8988T (cell line): ENCODE measurements at places on chromosomes 2 and 18.

GRCh38 chr18:31680831-31681568 is 3.4 kb downstream of the B4GALT6 start:
- no peak for DNase-seq

GRCh38 chr18:12934454-12935071 is 13.2 kb upstream of the SEH1L start:
- peak; percentile 73 for DNase-seq

DNA sequence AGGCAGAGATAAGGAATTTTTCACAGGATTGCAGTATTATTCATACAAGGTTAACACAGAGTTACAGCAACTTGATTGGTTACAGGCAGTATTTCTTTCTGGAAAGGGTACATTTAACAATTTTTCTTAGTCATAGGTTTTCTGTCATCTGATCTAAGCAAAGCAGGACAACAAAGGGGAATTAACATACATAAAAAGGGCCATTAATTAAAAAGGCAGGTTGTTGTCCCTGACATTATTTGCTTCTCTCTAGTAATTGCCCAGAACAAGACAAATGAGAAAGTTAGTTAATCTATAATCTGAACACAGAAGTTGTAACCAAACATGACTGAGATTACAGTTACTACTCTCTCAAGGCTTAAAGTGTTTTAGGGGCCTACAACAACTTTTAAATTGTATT is 291.4 kb upstream of the LRRTM4 start:
- no peak for DNase-seq

GRCh38 chr18:27400001-27400400 is 214.9 kb upstream of the CHST9 start:
- DNase-seq = no peak

DNA sequence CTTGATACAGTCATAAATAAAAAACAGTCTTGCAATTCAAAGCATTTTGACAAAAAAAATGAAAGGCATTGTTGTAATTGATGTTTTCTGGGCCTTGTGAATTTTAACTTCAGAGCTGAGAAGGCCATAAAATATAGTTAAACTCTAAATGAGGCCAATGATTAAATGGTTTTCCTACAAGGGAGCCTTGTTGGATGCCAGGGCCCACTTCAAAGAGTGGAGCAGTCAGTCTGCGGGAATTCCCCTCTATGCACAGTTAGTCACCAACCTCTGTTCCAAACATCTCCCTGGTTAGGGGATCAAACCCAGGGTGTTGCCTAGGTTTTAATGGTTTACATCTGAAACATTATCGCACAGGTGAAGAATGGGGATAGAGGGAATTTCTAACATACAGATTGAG is 143.4 kb downstream of the NCKAP5 start:
- DNase-seq = no peak

DNA sequence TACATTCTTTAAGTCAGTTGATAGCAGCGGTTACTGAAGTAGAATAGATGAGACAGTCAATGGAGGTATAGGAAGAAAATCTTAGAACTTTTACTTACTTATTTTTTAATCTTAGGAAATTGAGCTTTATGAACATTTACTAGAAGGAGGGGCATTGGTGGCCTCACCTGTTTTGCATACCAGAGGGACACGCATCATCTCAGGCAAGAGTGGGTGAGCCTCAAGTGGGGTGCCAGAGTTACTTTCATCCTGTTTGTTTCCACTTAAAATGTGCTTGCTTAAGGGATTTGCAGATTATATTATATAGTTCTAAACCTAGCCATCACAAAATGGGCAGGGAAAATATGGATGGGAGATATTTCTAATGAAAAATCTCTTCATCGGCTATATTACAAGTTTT is 61.6 kb downstream of the WDR7 start:
- no peak for DNase-seq

- DNase-seq = no peak
Measured at GRCh38 chr2:215765729-215766360, 247.5 kb downstream of the MREG start.

- DNase-seq = no peak
Measured at GRCh38 chr2:193966590-193966989, 1690.4 kb upstream of the SLC39A10 start.

DNA sequence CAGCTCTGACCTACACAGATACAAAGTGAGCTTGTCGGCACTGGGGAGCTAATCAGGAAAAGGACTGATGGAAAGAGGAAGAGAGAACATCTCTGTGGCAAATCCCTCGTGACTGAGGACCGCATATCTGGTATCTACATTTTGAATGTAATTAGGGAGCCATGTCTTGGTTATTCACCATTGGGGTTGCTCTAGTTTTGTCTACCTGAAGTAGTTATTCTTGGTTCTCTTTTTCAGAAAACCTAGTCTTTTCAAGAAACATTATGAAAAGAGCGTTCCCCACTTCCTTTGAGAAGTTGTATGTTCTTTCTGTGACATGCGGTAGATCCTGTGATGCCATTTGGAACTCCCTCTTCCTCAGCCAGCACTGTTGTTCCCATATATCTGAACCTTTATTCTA is 104.4 kb downstream of the DOCK10 start:
- no peak for DNase-seq

- no peak for DNase-seq
Measured at GRCh38 chr2:6911721-6912120, 5.5 kb upstream of the RNF144A start.

DNA sequence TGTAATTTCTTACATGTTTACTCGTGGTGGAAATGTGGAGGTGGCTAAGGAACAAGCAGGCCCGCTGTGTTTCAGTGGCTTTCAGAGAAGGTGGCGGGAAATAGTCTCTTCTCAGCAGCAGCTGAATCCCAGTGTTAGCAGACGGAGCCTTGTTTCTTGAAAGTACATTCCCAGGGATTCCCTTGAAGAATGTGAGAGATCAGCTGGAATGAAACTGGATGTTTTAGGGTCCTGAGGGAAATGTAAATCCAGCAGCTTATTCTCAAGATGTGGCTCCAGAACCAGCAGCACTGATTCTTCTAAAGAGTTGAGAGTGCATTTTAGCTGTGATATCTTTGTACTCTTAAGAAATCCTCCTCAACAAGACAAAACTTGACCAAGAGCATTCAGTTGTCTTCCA is 59.1 kb downstream of the CDC42EP3 start:
- DNase-seq = no peak

DNA sequence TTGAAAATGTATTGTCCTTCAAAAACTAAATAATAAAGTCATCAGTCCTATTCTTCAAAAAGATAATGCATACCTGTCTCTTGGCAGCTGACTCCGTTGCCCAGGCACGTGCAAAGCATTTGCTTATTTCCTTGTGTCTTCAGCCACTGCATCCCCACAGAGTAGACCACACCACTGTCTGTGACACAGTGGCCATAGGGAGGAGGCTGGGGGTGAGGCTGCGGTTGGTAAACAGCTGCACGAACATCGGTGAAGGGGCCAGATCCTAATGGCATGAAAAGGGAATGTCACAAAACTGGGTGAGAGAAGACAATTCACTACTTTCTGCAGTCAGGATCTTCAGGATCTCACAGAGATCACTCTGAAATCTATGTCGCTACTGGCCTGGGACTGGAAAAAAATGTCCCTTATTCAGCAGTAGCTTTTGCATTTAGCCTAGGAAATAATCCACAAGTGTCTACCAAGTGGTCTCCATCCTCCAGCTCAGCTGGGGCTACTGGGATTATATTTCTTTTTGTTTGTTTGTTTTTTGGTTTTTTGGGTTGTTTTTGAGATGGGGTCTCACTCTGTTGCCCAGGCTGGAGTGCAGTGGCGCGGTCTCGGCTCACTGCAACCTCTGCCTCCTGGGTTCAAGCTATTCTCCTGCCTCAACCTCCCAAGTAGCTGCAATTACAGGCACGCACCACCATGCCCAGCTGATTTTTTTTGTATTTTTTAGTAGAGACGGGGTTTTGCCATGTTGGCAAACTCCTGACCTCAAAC is 10.7 kb downstream of the FN1 start:
- DNase-seq = no peak

DNA sequence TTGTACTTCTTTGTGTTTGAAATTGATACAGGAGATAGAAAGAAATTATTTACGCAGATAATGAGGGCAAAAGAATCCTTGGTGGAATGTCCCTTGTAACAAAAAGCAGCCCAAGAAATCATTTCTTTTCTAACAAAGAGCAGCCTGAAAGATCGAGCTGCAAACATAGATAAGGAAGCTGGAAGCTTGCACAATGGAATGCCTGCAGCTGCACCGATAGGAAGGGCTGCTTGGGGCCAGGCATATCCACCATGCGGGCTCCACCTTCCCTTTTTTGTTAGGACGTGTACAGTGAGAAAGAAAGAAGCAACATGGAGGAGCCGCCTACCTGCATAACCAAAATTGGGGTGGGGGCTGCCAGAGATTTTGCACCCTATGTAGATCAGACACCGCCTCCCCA is 568.7 kb downstream of the METTL4 start:
- no peak for DNase-seq

DNA sequence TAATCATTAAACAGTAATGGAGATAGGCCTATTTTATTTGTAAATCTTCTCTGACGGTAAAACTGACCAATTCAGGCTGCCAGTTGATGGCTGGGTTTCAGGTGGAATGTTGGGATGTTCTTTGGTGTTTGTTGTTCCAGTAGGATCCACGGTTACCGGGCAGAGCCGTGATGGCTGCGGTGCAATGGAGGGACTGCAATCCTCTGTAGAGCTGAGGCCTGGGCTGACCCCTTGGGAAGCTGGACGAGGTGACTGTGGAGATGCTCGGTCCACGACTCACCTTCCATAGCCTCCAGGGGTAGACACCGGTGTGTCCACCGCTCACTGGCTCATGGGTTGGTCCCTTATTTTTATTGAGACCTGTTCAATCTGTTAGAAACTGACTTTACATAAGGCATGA is 42.5 kb downstream of the ZNF519 start:
- DNase-seq = no peak

DNA sequence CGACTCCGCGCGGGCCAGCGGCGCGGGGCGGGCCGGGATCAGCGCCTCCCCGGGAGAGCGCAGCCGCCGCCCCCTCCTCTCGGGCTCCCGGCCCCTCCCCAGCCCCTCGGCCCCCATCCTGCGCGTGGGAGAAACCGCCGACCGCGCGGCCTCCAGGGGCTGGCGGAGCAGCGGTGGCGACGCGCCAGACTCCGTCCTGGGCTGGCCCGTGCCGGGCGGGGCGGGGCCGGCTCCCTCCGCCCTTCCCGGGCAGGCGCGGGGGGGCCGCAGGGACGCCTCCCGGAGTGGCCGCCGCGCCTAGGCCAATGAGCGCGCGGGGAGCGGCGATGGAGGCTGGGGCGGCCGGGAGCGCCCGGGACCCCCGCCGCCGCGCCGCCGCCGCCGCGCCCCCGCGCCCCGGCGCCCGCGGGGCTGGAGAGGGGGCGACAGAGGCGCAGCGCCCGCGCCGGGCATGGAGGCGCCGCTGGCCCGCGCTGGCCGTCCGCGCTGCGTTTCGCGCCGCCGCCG is 49.1 kb downstream of the KCNIP3 start:
- DNase-seq = peak; percentile 90

DNA sequence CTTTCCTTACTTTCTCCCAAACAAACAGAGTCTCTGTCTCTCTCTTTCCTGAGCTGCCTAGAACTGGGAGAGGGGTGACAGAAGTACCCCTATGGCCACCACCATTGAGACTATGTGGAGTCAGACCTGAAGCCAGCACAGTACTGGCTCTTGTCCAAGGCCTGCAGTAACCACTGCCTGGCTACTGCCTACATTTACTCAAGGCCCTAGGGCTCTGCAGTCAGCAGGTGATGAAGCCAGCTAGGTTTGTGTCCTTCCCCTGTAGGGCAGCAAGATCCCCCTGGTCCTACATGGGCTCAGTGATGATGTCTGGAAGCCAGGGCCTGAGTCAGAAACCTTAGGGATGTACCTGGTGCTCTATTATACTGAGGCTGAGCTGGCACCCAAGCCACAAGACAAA is 12.2 kb downstream of the MYO3B start:
- DNase-seq = no peak

DNA sequence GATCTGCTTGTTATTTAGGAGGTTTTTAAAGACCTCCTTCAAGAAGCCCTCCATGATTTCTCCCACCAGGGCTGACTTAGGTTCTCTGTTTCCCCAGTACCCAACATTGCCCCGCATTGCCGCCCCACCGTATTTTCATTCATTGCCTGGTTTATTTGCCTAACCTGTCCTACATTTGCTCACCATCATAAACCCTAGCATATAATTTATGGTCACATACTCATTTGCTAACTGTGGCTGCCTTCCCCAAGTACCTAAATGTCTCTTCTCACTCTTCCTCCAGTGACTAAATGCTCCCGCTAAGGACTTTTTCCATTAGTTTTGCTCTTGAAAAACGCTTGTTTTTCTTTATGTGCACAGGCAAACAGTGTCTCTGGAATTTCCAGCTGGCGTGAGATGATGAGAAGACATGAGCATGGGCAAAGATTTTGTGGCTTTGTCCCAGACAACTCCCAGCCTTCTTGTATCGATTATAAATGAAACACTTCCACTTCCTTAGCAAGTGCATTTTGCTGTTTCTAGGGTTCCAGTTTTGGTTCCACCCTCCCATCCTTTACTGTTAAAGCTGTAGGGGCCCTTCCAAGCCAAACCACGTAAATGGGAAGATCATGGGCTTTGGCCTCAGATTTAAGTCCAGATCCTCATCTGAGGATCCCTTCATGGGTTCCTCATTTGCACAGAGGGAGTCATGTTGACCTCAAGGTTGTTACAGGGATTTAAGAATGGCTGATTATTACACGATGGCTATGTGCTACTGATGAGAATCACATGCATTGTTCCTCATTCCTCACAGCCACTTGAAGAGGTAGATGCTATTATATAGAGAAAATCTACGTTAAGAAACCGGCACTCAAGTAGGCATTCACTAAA is 21.0 kb upstream of the ARMC9 start:
- no peak for DNase-seq

DNA sequence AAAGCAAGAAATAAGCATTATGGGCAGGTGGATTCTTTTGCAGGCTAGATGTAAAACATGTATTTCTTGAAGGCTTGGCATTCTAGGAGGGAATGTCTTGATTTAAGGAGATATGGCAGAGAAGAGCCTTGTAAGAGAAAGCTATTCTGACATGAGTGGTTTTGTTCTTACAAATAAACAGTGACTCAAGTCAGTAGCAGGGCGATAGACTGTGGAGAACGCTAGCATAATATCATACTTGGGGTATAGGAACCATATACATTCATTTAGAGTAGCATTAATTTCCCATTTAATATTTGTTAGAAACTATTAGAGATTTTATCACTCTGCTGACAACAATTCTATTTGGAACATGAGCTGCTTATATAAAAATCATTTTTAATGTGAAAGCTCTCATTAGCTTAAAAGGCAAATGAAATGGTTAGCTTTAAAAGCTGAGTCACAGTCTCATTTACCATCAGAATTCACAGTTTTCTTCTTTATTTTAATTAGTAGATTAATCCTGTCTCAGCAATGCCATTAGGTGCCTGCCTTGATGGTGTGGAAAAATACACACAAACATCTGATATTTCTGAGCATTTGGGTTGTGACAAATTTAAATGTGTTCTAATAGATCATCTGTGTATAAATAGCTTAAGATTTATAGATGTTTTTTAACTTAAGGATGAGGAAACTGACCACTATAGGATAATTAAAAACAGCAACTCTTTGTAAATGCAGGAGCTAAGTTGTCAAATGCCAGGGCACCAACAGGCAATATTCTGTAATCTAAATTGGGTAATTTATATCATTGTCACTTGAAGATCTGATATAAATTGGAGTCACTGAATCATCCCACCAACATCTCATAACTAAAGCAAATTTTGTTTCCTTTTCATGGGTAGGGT is 276.7 kb downstream of the PLCL1 start:
- no peak for DNase-seq

- DNase-seq = no peak
Measured at GRCh38 chr2:2831633-2832032, 500.6 kb upstream of the MYT1L start.

GRCh38 chr2:238497610-238498005 is 70.9 kb downstream of the ASB1 start:
- no peak for DNase-seq
